ENCODE measurements at places on chromosomes 2 and 18.

DNA sequence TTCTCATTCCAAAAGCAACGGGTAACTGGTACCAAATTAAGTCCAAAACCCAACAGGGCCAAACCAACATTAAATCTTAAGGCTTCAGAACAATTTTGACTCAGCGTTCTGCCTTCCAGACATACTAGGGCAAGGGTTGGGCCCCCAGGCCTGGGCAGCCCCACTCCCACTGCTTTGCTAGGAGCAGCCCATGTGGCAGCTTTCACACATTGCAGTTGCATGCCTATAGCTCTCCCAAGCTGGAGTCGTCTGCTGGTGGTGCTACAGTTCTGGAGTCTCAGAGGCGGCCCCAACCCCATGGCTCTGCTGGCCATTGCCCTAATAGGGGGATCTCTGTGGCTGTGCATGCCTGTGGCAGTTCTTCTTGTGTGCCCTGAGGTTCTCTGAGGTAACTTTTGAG lies 37.6 kb upstream of the CD226 start:
- no peak for DNase-seq

- DNase-seq, result no peak
These were observed 16.9 kb upstream of the ACKR3 start for GRCh38 chr2:236552581-236553363.

DNA sequence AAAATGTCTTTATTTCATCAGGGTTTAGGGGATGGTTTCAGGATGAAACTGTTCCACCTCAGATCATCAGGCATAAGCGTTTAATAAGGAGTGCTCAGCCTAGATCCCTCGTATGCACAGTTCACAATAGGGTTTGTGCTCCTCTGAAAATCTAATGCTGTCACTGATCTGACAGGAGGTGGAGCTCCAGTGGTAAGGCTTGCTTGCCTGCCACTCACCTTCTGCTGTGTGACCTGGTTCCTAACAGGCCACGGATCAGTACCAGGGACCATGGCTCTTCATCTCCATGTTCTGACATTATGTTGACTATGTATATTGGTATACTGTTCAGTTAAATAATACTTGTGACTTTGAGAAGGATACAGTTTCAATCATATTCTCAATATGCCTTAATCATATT lies 41.6 kb downstream of the PPIG start:
- DNase-seq, result no peak

DNA sequence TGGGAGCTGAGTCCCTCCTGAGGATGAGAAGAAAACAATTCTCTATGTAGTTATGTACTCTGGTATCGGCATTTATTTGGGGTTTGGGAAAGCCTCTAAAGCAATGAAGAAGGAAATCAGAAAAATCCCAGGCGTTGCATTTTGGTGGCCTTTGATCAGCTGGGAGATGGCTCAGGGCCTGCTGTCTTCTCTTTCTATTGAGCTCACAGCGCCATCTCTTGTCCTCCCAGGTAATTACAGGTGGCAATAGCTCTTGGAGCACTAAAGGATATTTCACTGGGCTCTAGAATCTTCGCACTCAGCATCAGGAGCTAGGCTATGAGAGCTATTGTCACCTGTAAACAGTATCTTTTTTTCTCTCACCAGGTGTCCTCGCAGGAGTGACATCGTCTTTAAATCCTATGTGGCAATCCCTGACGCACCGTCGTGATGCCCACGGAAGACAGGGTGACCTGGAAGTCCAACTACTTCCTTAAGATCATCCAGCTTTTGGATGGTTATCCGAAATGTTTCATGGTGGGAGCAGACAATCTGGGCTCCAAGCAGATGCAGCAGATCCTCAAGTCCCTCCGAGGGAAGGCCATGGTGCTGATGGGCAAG lies 76.1 kb upstream of the PMAIP1 start:
- DNase-seq, result no peak
